ENCODE measurements at places on chromosomes 1 and 21. TPM values are rescaled to one million over a fixed set of nuclear protein-coding genes. Genes with fewer than 3 reads are reported as not detected.

GRCh38 chr1:190296453-190296852 lies 181.2 kb downstream of the BRINP3 start:
- DNase-seq, result no peak

DNA sequence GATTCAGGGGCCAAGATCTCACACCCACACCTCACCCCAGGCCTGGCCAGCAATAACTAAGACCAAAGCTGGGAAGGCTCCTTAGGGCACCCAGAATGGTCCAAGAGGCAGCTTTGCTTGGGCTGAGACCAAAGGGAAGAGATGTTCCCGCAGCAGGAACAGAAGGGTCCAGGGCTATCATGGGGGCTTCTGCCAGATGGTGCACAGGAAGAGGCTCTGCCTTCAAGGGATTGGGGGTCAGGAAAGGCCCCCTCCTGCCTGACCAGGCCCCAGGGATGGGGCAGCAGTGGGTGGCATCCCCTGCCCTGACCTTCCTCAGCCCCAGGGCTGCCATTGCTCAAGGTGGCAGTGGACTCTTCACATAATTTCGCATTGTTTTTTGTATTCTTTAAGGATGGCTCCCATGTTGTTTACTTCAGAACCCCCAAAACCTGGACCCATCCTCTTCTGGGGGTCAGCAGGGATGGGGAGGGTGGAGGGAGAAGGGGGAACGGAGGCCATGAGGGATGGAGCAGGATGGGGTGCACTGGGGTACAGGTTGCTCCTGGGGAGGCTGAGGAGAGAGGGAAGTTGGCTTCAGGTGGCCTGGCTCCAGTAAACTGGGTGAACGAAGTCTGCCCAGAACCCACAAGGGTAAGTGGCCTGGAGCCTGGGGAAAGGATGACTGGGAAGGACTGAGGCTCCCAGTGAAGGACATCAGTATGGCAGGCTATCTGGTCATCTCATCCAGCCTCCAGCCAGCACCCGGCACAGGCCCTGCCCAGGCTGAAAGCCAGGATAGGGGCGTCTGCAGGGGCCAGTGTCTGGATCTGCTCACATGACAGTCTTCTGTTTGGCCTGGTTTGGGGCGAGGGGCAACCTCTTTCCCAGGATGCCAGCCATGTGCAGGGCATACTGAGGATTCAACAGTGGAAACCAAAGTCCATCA lies 2.6 kb upstream of the NADK start:
- DNase-seq, result no peak

GRCh38 chr1:111990878-111991718 lies 1.6 kb upstream of the KCND3 start:
- DNase-seq, result peak; percentile 84

DNA sequence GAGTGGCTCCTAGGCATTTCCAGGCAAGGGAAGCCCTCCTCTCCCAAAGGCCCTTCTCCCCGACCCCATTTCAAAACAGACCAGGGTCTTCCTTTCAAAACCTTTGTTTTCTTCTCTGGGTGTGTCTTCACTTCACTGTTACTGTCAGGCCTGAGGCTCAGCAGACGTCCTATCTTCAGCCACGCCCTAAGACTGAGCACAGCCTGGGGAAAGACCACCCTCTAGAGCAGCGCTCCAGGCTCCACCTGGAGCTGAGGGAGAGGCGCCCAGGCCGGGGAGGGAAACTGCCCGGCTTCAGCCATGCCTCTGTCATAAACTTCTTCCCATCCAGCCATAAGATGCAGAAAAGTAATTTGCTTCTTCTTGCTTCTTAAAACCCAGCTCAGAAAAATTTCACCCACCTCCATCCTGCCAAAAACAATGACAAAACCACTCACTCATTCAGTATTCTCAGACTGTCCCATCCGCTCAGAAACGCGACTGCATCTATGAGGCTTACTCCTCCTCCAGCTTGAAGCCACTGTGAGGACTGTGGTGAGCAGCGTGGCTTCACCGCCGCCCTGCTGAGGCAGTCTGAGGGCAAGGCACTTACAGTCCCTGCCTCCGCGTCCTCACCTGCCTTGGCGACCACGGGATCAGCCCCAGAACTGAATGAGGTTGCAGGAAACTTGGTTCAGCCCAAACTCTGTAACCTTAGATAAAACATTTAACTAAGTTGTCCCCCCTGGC lies 36.1 kb downstream of the VN1R5 start:
- peak; percentile 36 for DNase-seq

- DNase-seq, result no peak
Observed at GRCh38 chr1:235169986-235170385, 8.9 kb upstream of the RBM34 start.

- peak; percentile 70 for DNase-seq
Observed at GRCh38 chr1:206735553-206736031, 35.0 kb upstream of the IL19 start.

- peak; percentile 76 for DNase-seq
Observed at GRCh38 chr1:27539901-27540861, 50.2 kb upstream of the WASF2 start.

DNA sequence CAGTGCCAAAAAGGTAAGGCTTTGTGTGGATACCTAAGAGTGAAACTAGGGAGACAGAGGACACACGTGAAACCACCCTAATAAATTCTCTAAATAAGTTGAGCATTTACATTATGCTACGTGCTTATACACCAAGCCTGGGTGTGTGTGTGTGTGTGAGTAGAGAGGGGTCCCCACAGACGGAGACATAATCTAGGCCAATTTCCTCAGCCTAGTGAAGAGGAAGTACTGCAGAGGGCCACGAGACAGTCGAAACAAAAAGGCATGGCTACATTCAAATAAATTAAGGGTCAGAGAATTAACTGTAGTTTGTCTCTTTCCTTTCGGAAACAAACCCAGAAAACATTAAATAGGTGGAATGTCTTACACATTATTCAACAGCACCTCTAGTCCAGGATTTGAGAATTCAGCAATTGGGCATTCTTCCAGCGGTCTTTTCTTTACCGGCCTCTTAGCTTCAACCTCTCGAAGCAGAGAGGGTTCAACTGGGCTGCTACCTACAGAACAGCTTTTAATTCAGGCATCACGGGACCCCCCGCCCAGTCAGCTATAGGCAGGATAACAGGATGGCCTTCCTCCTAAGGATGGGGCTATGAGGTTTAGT lies 75.0 kb downstream of the DESI2 start:
- no peak for DNase-seq

GRCh38 chr1:206766251-206766856 lies 4.2 kb upstream of the IL19 start:
- DNase-seq, result peak; percentile 77

- no peak for DNase-seq
Observed at GRCh38 chr21:35652872-35653271, 407.5 kb downstream of the SETD4 start.

- DNase-seq, result no peak
Observed at GRCh38 chr1:35737120-35737519, 18.4 kb upstream of the C1orf216 start.

GRCh38 chr1:184982002-184982954 lies 8.0 kb upstream of the NIBAN1 start:
- peak; percentile 91 for DNase-seq

Gene COL8A2
- 13.0 TPM for total RNA-seq

Gene LCE2C
- total RNA-seq, result not detected

Gene THEMIS2
- total RNA-seq, result 23.5 TPM

Gene AVPR1B
- not detected for total RNA-seq

Gene IGSF3
- total RNA-seq, result 3.9 TPM

Gene UBXN10
- 14.6 TPM for total RNA-seq
